Chondrocyte (in vitro differentiated cells): ENCODE measurements at places on chromosomes 6 and 20.

DNA sequence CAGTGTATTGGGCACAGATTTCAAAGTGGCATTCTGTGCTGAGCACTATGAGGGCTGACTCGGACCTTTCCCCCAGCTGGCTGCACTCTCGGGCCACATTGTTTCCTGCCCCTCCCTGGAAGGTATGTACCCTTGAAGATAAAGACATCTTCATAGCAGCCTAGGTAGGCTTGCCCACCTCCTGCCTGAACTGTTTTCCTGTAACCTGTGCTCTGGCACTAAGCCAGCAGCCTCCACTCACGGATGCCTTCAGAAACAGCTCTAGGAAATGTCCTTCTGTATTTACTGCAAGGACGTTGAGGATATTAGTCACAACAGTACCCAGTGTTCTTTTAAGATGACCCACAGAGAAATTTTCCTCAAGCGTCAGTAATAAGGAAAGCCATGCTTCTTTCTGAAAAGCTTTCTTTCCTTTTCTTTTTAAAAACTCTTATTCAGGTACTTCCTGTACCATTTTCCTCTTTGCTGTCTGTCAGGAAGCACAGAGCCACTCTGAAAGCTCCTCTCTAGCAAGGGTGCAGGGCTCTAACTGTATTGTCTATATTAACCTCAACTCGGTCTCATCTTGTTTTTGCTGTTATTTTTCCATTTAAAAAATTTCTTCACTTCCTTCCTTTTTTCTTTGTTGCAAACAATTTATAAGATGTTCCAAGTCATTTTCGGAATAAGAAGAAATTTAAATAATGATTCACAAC lies 43.5 kb downstream of the TTI1 start:
- no peak for DNase-seq

GRCh38 chr6:62445521-62445920 lies 159.5 kb upstream of the KHDRBS2 start:
- DNase-seq, result peak; percentile 74

GRCh38 chr20:6525447-6526303 lies 241.8 kb upstream of the BMP2 start:
- no peak for DNase-seq

GRCh38 chr6:75280131-75280855 lies 4.3 kb downstream of the TMEM30A start:
- no peak for DNase-seq

GRCh38 chr20:32764005-32764960 lies 2.1 kb downstream of the DNMT3B start:
- no peak for DNase-seq

- no peak for DNase-seq
These were observed 73.9 kb downstream of the AHI1 start for GRCh38 chr6:135423649-135424128.

DNA sequence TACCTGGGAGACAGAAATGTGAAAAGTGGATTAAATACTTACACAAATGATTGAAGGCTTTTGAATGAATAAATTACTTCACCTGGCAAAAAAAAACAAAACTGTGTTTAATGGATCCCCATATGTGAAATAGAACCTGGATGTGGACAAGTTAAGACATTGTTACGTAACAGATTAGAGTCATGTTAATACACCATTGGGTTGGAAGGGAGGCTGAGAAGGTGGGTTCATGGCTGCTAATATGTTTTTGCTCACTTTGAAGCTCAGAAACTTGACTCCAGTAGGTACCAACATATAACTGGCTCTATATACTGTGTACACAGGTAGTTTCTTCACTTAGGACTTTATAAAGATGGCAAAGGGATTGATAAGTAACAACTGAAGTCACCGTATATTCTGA lies 21.4 kb upstream of the TENT5A start:
- no peak for DNase-seq

DNA sequence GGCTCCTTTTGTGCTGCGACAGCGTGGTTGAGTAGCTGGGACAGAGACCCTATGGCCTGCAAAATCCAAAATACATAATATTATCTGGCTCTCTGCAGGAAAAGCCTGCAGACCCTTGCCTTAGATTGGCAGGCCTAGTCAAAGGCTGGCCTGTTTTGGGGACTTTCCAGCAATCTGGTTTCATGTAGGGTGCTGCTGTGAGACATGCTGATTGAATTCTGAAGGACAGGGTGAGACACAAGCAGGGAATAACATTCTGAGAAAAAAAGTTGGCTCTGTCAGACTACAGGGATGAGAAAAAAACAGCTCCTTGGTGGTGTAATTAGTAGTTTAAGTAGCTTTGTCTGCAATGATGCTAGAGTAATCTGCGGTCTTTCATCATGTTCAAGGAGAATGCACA lies 402.7 kb upstream of the AGPAT4 start:
- no peak for DNase-seq

DNA sequence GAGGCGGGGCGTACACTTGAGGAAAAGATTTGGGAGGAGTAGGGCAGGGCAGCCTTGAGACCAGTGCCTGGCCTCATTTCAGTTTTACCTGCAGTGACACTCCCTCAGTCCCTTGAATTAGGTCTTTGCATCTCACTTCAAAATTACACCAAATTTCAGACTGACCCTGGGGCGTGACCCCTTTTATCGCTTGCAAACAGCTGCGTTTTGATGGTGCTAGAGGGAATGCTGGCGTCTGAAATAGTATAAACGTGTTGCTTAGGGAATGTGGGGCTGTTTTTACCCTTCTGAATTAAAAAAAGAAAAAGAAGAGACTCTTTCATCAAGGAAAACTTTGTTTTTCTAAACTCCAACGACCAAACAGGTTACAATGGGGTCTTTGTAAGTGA lies 21.0 kb downstream of the COL9A1 start:
- DNase-seq, result no peak

GRCh38 chr6:137652961-137653705 lies 158.9 kb upstream of the OLIG3 start:
- no peak for DNase-seq

- DNase-seq, result no peak
These were observed 149.9 kb upstream of the UST start for GRCh38 chr6:148596891-148597455.

GRCh38 chr20:54004445-54004844 lies 65.9 kb downstream of the BCAS1 start:
- DNase-seq, result no peak

GRCh38 chr6:138115877-138116660 lies 8.8 kb upstream of the PERP start:
- no peak for DNase-seq

DNA sequence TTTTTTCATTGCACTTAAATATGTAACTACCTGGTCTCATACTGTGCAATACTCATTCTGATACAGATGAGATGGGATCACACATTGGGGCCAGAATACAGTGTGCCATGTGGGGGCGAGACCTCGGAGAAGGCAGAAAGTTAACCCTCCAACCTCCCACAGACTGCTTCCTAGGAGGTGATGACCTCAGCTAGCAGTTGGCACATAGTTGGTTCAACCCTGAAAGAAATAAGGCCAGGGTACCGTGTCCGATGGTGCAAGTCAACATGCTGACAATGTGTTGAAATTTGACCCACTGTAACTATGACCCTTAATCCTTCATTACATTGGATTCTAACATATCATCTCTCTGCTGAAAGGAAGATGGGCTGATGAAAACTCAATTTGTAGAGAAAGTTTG lies 61.9 kb downstream of the GJA10 start:
- DNase-seq, result no peak

DNA sequence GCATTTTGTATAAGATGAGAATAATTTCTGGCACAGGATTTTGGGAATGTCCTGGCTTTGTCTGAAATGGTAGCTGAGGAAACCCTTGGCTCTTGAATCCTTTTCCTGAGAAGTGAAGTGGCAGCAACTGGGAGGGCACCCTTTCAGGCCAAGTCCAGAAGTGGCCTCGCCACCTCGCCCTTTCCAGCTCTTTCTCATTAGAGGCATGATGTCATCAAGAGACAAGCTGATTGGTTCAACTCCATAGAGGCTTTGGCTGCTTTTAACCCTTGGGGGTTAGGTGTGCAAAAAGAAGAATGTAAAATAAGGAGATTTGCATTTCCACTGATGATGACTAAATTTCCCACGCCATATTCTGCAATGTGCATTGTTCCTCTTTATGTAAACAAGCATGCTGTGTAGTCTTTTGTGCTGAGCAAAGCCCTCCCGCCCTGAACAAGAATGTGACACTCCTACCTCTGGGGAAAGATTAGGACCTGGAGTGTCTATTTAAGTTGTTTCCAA lies 116.5 kb downstream of the TCP11 start:
- no peak for DNase-seq

DNA sequence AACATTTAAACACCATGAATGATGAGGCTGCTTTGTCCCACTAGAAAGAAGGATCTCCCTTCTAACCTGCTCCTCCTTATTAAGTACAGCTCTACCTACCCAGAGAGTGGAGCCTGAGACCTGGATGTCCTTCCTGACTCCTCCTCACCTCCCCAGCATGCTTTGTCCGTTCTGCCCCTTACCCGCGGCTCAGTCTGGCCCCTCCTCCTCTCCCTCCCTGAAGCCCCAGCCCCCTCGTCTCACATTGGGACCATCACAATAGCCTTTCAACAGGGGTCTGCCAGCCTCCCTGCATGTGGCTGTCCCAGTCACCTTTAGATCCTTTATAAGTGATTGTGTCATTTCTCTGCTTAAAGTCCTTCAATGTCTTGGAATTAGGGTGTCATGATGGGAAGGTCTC lies 72.5 kb downstream of the DZANK1 start:
- DNase-seq, result no peak

DNA sequence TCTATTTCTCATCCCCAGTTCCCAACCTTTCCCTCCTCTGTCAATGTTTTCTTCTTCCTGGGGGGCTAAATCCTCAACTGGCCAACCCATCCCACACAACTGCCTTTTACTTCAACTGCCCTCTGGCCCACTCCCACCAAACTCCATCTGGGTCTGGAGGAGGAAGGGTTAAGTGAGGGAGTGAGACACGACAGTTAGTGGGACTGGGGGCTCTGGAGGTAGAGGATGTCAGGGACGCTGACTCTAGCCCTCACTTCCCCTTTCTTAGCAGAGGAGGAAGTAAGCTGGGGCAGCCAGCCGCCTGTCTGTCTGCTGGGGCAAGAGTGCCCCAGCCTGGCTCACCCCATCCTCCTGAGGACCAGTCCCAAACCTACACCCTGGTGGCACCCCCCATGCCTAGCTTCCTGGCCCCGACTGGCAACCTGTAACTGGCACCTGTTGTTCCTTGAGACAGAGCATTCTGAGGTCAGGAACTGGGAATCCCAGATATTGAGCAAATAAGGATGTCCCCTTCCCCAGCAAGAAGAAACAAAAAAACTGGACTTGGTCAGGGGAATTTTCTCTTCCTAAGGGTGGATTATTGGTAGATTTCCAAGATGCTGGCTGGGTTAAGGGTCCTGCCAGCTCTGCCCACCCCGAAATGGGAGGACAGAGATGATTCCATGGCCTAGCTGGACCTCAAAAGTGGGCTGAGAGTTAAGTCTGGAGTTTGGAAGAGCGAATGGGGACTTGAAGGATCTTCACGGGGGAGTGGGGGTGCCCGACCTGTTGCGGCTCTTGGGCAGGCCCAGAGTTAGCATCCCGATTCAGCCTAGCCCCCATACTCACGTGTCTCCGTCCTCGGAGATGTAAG lies 971 bp downstream of the NFKBIE start:
- DNase-seq, result peak; percentile 55

DNA sequence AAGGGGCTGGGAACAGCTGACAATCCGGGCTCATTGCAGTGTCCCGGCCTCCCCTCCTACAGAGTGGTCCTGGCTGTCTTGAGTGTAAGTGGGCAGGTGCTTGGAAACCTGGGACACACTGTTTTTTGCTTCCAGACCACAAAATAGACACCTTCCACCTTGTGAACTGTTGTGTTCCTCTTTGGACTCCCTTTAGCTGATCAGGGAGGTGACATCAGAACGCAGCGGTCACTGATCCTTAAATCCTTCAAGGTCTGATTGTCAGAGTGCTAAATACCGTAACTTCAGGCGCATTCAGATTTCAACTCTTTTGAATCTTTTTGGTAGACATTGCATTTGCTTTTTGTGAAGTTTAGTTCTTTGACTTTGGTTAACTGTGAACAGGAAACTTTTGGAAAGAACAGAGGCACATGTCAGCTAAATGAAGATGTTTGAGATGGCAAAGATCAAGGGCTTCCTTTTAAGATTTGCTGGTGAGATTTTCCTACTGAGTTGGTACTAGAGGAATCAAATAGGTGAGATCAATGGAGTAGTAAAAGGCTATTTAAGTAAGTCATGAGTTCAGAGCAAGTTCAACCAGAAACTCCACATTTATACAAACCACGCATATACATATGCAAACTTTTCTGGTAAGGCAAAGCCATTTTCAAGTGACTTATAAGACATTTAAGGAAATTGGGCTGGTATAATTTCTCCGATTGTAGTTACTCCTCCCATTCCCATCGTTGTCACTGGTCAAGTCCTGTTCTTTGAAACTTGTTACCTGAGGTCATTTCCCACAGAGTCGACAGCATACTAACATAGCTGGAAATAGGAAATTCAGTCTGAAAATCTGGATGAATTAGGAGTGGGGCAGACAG lies 6.3 kb downstream of the PPP1R3G start:
- no peak for DNase-seq

- DNase-seq, result no peak
These were observed 18.7 kb upstream of the YWHAB start for GRCh38 chr20:44866703-44867335.

GRCh38 chr6:68640491-68640835 lies 5.4 kb downstream of the ADGRB3 start:
- no peak for DNase-seq

GRCh38 chr6:44697327-44697726 lies 309.8 kb downstream of the CDC5L start:
- DNase-seq, result no peak

DNA sequence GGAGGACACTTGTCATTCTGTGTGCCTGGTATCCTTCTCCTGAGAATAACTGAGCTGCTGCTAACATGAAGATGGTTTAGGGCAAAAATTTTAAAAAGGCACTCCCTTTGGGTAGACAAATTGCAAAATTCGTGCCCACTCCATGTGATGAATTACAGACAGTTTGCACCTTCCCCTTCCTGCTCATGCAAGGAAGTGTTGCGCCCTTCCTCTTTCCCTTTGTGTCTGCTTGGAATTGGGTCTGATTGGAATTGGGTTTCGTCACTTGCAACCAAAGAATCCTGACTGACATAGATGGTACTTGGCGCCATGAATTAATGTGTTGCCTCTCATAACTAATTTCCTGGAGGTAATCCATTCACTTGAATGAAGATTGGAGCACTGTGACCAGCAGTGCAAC lies 62.3 kb upstream of the SHLD1 start:
- no peak for DNase-seq

GRCh38 chr6:79180052-79180451 lies 54.4 kb downstream of the HMGN3 start:
- DNase-seq, result no peak
